ENCODE measurements at places on chromosomes 6 and 20.

DNA sequence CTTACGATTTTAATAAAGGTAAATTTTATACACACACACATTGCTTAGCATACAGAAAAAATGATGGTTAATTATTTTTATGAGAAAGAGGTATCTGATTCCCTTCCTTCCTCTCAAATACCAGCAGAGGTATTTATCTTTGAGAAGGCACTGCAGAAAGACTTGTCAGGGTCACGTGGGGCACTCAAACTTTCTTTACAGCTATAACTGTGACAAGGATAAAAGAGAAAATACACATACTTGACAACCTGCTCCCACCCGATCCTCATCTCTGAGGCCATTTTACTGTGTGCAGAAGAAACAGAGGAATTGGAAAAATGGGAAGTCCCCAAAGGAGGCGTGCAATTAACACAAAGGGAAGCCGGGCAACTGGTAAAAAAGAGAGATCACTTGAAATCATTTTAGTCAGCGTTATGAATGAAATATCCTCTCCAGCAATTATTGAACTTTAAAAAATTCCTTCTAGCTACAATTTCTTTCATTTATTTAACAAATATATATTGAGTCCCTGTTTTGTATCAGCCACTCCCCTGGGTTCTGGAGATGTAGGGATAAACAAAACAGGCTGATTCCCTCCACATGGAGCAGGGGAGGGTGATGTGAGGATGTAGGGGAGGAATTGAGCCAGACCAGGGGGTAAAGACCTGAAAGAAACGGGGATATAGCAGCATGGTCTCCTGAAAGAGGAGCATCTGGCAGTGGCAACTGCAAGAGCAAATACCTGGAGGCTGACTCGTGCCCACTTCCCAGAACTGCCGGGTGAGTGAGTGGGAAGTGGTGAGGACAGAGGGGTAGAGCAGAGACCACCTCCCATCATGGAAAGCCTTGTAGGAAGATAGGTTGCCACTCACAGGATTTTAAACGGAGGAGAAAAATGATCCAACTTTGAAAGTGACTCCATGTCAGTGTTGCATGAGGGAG lies 510.3 kb downstream of the KIF16B start:
- DNase-seq, result no peak

- no peak for DNase-seq
Observed at GRCh38 chr6:86934365-86934764, 3.0 kb upstream of the HTR1E start.

- DNase-seq, result no peak
Observed at GRCh38 chr20:22288957-22289356, 295.4 kb downstream of the FOXA2 start.

- no peak for DNase-seq
Observed at GRCh38 chr20:24504331-24505285, 35.2 kb downstream of the SYNDIG1 start.

GRCh38 chr6:30463242-30463641 lies 26.1 kb upstream of the HLA-E start:
- no peak for DNase-seq

DNA sequence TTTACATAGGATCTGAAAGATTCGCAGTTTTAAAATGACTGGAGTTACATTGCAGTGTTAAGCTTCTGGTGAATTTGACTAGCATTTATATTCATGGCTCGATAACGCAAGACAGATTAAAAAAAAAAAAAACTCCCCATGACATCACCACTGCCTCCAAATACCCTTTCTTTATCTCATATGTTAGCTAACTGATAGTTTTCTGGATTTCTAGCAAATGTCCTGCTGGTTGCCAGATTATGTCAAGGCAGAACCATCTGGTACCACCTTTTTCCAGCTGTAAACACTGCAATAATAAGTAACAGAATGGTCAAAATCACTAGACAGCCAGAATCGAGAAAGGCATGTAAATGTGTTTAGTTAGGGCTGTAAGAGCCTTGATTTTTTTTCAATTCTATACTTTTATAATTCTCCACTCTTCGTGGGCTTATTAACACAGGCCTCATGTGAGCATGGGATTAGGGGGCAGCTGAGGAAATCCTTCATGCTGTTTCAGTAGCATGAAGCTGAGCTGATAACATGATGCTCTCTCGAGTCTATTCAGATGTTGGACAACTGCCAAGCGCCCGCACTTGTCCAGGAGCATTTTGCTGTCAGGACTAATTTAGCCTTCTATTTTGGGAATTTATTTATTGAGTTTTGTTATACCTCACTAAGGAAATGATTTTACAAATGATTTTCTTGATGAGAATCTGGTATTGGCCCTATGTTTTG lies 166.0 kb upstream of the SCGN start:
- no peak for DNase-seq

- no peak for DNase-seq
Observed at GRCh38 chr6:31049518-31049917, 39.2 kb downstream of the MUC22 start.

DNA sequence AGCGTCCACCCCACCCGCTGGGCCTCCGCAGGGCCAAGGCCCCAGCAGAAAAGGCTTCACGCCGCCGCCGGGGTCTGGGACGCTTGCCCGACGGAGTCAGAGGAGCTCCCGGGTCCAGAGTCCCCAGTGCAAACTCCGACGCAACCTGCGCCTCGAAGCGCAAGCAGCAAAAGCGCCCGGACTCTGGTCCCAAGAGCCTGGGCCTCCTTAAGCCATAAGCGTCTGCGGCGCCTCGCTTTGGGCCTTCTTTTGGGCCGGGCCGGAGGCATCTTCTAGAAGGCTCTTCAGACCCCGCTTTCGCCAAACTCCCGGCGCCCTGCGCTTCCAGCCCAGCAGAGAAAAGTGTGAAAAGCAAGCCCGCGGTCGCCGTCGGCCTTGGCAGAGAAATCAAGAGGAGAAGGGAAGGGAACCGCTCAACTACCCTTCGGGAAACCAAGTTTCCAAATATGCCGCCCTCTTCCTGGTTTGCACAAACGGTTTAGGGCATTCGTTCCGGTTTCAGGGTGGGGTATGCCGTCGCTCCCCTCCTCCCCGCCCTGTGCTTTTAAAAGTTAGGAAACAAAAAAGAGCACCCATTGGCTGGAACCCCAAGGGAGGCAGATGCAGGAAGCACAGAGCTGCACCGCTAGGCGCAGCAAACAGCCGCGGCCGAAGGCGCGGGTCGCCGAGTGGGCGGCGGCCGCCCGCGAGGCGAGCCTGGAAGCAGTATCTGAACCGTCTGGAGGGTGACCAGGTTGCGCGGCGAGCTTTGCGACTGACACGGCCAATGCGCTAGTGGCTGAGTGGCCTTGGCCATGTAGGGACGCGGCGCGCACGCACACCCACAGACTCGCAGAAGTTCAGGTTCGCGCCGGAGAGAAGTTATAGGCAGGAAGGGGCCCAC lies 1.2 kb downstream of the TBX18 start:
- no peak for DNase-seq

DNA sequence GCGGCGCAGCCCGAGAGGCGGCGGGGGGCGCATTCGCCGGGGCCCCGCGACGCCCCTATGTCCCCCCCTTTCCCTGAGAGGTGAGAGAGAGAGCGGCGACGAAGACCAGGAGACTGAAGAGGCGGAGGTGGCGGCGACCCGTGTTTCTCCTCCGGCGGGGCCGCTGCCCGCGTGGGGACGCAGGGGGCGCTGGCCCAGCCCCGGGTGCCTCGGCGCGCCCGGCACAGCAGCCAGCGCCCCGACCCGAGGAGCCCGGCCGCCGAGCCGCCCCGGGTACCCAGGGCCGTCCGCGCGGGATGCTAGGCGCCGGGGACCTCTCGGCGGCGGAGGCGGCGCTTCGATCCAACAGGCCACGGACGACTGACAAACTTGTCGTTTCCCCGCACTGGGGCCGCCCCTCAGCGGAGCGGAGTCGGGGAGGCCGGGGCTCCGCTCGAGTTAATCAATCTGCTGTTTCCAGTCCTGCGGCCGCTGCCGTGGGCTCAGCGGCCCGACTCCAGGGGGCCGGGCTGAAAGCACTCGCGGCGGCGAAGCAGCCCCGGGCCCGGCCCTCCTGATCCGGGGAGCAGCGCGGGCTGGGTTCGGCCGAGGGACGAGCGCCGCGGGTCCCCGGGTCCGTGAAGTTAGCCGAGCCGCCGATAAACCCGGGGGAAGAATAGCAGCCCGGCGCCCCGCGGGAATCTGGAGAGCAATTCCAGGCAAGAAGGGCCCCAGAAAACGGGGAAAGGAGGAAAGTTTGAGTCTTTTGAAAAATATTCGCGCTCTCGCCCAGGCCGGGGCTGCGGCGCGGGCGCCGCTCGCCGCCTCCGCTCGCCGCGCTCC lies 631 bp downstream of the MDGA1 start:
- DNase-seq, result no peak

DNA sequence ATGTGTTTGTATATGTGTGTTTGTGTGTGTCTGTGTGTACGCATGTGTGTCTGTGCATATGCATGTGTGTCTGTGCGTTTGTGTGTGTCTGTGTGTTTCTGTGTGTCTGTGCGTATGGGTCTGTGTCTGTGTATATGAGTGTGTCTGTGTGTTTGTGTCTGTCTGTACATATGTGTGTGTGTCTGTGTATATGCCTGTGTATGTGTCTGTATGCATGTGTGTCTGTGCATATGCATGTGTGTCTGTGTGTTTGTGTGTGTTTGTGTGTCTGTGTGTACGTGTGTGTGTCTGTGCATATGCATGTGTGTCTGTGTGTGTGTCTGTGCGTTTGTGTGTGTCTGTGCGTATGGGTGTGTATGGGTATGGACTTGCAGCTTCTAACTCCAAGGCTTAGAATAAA lies 174.0 kb upstream of the NOX3 start:
- DNase-seq, result no peak

DNA sequence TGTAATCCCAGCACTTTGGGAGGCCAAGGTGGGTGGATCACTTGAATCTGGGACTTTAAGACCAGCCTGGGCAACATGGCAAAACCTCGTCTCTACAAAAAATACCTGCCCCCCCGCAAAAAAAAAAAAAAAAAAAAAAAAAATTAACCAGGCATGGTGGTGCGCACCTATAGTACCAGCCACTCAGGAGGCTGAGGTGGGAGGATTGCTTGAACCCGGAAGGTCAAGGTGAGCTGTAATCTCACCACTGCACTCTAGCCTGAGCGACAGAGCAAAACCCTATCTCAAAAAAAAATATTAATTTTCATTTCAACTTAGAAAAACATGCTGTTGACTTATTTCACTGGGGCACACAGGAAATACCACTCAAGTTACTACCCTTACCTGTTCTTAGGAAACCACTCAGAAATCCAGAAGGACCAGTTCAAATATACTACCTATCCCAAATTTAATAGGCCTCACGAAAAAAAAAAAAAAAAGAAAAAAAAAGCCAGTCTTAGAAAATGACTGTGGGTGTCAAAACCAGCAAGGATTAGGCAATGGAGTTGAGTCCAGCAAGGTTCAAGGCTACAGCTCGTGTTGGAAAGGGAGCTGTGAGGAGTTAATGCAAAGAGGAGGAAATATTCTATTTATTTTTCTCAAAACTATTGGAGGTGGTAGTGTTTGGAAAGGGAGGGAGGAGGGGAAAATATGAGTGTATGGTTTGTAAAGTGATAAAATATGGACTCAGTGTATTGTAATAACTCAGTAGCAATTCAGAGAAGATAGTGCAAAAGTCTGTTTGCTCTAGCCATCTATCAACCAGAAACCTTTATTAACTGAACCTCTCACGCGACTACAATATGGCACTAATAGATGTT lies 33.9 kb upstream of the PIM1 start:
- DNase-seq, result no peak

- DNase-seq, result no peak
Observed at GRCh38 chr20:15058841-15059240, 721.4 kb upstream of the FLRT3 start.

DNA sequence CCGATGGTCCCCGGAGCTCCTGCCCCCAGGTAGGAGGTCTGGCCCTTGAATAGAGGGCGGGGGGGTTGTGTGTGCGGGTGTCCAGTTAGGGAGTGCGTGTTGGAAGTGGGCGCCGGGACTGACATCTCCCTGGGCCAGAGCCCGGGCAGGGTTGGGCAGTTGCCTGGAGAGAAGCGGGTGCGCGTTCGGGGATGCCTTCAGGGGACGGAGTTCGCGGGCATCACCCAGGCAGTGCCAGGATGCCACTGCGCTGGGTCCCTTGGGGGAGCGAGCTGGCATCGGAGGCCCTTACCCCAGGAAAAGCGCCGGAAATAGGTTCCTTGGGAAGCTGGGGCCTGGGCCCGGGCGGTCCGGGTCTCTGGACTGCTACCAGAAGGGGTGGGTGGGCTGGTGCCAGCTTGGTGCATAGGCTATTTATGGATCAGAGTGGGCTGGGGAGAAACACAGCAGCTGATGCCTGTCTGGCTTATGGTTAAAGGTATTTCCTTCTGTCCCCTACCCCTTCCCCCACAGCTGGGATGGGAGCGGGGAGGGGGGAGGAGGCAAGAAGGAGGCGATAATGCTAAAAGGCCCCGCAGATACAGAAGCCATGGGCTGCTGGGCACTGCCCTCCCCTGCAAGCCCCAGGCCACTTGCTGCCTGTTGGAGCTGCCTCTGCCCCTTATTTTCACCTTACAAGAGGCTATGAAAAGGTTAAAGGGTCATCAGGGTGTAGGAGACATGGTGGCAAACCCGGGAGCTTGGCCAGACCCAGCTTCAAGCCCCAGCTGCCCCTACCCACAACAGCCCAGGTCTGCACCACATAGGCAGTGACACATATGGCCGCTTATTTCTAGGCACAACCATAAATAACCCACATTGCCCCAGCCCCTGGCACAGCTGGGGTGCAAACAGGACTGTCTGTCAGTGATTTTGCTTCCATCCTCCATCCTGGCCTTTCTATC lies 638 bp downstream of the PACSIN1 start:
- DNase-seq, result no peak

DNA sequence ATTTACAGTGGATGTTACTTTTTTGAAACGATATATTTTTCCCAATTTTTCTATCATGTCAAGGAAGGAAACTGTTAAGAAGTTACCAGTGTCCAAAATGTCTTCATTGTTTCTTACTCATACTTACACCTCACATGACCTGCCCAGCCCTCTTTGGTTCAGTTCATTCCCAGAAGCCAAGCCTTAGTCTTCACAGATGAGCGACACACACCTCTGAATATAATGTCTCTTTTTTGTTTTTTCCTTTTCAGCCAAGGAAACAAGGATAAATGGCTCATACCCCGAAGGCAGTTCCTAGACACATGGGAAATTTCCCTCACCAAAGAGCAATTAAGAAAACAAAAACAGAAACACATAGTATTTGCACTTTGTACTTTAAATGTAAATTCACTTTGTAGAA lies 225.2 kb downstream of the SMOC2 start:
- DNase-seq, result no peak

DNA sequence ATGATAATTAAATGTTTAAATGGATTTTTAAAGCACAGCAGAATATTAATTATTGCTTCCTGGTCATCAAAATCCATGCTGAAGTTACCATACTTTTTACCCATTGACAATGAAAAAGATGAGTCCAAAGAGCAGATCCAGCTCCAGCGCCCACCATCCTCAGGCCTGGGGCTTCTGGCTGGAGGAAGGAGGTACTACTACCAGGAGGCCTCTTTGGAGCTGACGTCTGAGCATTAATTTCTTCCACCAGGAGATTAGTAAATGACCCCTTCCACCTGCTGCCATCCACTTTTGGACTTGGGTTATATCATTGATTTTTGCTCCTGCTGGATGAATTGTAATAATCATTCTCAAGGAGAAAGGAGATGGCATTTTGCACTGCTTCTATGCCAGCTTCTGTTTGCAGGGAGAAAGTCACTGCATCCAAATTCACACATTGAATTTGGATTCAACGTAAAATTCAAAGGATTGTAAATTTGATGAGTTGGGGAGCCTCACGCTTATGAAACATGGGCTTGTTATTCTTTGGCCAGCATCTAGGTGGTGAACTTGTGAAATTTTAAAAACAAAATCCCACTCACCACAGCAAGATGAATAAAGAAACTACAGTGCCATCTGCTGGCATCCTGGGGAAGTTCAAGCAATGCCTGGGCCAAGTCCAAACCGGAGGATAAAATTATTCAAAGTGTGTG lies 121.8 kb downstream of the SASH1 start:
- peak; percentile 66 for DNase-seq
